ENCODE measurements at places on chromosomes 1 and 21. TPM values are rescaled to one million over a fixed set of nuclear protein-coding genes. Genes with fewer than 3 reads are reported as not detected.

DNA sequence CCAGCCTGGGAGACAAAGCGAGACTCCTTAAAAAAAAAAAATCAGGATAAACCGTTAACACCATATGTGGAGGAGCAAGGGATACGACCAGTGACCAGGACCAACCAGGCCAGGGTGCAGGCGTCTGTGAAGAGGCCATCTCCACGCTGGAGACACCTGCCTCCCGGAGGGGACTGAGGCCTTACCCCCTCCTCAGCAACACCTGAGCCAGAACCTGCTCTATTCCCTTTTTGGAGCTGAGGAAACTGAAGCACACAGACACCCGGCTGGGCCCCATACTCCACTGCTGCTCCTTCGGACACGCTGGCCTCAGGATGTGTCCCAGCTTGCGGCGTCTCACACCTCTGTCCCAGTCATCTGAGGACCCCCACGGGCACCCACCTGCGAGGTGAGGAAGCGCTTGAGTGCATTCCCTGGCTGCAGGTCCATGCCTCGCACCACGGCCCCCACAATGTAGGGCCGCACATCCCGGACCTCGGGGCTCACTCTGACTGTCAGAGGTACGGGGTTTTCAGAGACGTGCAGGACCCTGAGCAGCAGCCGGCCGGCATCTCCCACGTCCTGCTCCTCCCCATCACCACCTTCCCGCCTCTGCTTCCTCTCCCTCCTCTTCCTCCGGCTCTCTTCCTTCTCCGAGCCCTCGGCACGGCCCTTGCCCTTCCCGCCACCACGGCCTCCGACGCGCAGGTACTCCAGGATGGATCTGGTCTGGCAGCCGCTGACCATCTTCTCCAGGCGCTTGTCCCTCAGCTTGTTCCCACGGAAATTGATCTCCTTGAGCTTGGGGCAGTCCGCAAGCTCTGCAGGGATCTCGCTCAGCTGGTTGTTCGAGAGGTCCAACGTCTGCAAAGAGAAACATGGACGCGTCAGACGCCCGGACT lies 9.6 kb downstream of the LRRC47 start:
- no peak for DNase-seq
- peak overlapping the region; percentile 89 for H3K27ac ChIP-seq
- H3K36me3 ChIP-seq, result peaks cover 2% of the 10 kb centered on the region
- peaks cover 18% of the 10 kb centered on the region for H3K4me1 ChIP-seq
- no peaks in the 10 kb centered on the region for H3K27me3 ChIP-seq

DNA sequence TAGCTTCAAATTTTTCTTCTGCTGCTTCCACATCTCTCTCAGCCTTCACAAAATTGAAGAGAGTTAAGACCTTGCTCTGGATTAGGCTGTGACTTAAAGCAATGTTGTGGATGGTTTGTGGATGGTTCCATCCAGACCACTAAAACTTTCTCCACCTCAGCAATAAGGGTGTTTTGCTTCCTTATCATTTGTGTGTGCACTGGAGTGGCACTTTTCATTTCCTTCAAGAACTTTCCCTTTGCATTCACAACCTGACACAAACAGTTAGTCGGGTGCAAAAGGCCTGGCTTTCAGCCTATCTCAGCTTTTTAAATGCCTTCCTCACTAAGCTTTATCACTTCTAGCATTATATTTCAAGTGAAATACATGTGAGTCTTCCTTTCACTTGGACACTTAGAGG lies 30.3 kb downstream of the DENND1B start:
- DNase-seq, result no peak
- H3K4me1 ChIP-seq, result peaks cover 37% of the 10 kb centered on the region
- no peak overlapping the region for H3K4me3 ChIP-seq

GRCh38 chr1:53369034-53369750 lies 41.3 kb upstream of the LRP8 start:
- H3K4me3 ChIP-seq, result peak overlapping the region; percentile 59
- no peaks in the 10 kb centered on the region for H3K27me3 ChIP-seq
- H3K4me1 ChIP-seq, result peaks cover 17% of the 10 kb centered on the region
- H3K36me3 ChIP-seq, result no peaks in the 10 kb centered on the region

SRSF11 gene
- 325 TPM for total RNA-seq

DNA sequence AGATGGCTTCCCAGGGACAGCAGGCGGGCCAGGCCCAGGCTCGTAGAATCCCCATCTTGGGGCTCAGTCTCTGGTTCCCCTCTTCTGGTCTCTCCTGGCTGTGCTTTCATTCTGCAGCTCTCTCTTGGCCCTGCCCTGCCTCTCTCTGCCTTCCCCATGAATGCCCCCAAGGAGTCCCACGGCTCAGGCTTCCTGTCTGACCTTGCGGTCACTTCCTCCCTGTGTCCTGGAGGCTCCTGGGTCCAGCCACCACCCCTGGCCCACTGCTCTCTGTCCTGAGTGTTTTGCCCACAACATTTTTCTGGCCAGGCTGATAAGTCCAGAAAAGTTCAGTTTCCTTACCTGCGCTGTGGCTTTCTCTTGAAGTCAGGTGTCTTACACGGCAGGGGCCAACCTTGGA lies 29.1 kb downstream of the PIGP start:
- DNase-seq, result no peak
- H3K27ac ChIP-seq, result no peak overlapping the region
- H3K36me3 ChIP-seq, result no peaks in the 10 kb centered on the region
- no peak overlapping the region for H3K4me3 ChIP-seq
- peaks cover 10% of the 10 kb centered on the region for H3K4me1 ChIP-seq

PLA2G2C gene
- not detected for total RNA-seq

RAVER2 gene
- total RNA-seq, result 1.6 TPM

KIFAP3 gene
- 21.9 TPM for total RNA-seq

DNA sequence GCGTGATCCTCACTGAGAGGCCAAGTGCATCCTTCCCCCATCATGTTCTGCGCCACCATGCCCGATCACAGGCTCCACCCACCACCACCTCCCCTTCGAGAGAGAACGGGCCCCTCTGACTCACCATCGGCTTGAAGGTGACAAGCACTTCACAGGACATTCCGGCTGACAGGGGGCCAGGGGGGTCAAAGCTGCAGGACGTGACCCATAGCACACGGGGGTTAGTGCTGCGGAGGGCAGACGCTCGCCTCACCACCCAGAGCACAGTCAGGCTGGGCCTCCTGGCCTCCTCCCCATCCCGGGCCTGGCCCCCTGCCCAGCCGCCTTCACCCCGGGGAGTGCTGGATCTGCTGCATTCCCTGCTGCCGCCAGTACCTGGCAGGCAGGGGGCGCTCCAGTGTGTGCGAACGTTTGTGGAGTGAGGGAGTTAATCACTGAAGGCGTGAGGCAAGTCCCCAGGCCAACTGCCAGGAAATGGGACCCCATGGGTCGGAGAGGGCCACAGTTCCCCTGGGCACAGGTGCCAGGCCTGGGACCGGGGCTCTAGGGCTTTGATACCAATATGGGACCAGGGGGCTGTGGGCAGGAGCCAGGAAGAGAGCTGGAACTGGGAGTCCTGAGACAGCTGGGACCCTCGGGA lies 40.9 kb upstream of the TMEM52 start:
- H3K36me3 ChIP-seq, result peaks cover 4% of the 10 kb centered on the region
- peak; percentile 23 for DNase-seq
- H3K4me1 ChIP-seq, result peaks cover 2% of the 10 kb centered on the region
- H3K4me3 ChIP-seq, result no peak overlapping the region
- H3K27me3 ChIP-seq, result peaks cover 45% of the 10 kb centered on the region
- H3K27ac ChIP-seq, result no peak overlapping the region

DNA sequence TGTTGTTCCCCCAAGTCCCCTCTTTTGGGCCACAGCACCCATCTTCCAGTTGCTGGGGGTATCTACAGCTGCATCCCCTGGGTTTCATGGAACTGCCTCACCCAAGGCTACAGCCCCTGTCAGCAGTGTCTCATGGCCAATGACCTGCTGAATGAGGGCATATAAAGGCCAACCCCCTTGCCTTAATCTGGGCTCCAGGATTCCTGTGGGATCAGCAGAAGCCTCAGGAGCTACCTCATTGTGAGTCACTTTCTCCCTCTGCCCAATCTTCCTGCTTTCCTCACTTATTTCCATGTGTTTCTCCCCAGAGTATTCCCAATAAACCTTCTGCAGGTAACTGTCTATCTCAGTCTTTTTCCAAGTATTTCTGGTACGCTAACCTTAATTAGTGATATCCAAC lies 37.3 kb upstream of the SYT14 start:
- H3K4me1 ChIP-seq, result peaks cover under 1% of the 10 kb centered on the region
- no peak overlapping the region for H3K4me3 ChIP-seq
- H3K27ac ChIP-seq, result no peak overlapping the region
- peaks cover 39% of the 10 kb centered on the region for H3K27me3 ChIP-seq
- H3K36me3 ChIP-seq, result peaks cover 3% of the 10 kb centered on the region

- H3K27me3 ChIP-seq, result peaks cover 7% of the 10 kb centered on the region
- H3K36me3 ChIP-seq, result no peaks in the 10 kb centered on the region
- DNase-seq, result no peak
- no peak overlapping the region for H3K27ac ChIP-seq
- H3K4me3 ChIP-seq, result no peak overlapping the region
Observed at GRCh38 chr1:222057162-222057561, 315.3 kb upstream of the DUSP10 start.

DNA sequence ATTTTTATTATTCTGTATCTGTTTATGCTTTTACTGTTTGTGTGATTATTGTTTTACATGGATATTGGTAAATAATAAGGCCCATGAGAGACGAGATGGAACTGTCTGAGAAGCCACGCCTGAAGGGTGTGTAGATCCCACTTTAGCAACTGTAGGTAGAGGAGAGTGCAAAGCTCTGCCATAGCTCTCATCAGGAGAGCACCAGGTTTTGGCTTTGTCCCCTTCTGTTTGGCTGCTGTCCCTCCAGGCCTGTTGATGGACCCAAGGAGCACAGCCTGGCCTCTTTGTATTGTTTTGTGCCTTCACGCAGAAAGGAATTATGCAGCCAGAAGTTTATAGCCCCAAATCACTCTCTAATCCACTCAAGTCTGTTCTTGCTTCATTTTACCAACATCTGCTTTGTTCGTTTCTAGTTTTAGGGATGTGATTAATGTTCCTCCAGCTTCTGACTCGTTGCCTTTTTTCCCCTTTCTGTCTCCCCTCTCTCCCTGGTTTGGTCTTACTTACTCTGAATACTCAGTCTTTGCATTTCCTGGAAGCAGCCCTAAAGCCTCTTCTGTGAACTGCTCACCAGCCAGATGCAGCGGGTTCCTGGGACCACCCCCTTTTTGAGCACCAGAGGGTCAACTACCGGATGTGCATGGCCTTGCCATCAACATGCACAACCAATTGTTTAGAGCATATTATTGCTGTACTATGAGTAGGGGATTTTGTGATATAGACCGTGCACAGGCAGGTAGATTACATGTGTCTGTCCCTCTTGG lies 127.3 kb downstream of the HHAT start:
- no peak overlapping the region for H3K27ac ChIP-seq
- H3K4me3 ChIP-seq, result no peak overlapping the region
- H3K36me3 ChIP-seq, result peaks cover 7% of the 10 kb centered on the region
- no peak for DNase-seq
- no peaks in the 10 kb centered on the region for H3K4me1 ChIP-seq

- no peak overlapping the region for H3K4me3 ChIP-seq
- H3K27ac ChIP-seq, result no peak overlapping the region
- peaks cover 11% of the 10 kb centered on the region for H3K4me1 ChIP-seq
- no peaks in the 10 kb centered on the region for H3K36me3 ChIP-seq
- H3K27me3 ChIP-seq, result peaks cover 20% of the 10 kb centered on the region
- no peak for DNase-seq
Observed at GRCh38 chr1:112772781-112773180, 57.6 kb upstream of the PPM1J start.

DNA sequence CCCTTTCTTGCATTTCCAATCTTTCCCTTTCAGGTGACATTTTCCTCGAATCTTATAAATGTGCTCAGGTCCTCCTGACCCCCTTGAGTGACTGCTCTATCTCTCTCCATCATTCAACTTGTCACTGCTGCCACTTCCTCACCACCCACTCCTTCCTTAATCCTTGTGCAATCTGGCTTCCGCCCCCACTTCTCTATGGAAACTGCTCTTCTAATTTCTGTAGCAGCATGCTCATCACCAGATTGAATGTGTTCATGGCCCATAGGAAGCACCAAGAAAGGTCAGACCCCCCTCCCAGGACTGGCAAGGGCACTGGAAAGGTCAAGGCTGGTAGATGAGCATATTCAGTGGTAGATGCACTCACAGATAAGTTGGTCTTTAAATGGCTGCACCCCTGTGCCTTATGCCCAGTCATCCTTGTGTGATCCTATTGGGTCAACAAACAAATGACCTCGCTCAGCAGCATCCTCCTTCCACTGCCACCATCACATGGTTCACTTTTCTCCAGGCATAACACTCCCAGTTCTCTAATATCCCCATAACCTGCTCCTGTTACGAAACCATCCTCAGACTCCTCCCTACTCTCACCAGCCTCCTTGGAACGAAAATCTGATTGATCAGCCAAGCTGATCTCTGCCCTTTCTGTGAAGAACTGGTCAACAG lies 288.5 kb upstream of the POU3F1 start:
- peaks cover 5% of the 10 kb centered on the region for H3K36me3 ChIP-seq
- no peak for DNase-seq
- no peak overlapping the region for H3K27ac ChIP-seq
- peaks cover 26% of the 10 kb centered on the region for H3K27me3 ChIP-seq

DNA sequence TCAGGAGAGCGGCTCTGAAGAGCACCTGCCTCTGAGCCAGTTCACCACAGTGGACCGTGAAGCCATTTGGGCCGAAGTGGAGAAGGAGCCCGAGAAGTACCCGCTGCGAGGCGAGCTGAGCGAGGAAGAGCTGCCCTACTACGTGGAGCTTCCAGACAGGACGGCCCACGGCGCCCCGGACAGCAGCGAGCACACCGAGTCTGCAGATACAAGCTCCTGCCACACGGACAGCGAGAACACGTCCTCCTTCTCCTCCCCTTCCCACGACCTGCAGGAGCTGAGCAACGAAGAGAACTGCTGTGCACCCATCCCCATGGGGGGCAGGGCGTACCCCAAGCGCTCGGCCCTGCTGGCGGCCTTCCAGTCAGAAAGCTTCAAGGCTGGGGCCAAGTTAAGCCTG lies 74.9 kb upstream of the MORC3 start:
- H3K4me1 ChIP-seq, result peaks cover 5% of the 10 kb centered on the region
- H3K4me3 ChIP-seq, result no peak overlapping the region
- no peak for DNase-seq
- peak overlapping the region; percentile 60 for H3K27ac ChIP-seq
- peaks cover 4% of the 10 kb centered on the region for H3K36me3 ChIP-seq

LRRIQ3 gene
- total RNA-seq, result 0.34 TPM

B3GALT5 gene
- total RNA-seq, result not detected

- H3K27me3 ChIP-seq, result no peaks in the 10 kb centered on the region
- H3K4me1 ChIP-seq, result peaks cover 27% of the 10 kb centered on the region
- H3K4me3 ChIP-seq, result peak overlapping the region; percentile 91
- peak; percentile 48 for DNase-seq
Observed at GRCh38 chr1:89821322-89822108, 683 bp downstream of the LRRC8D start.

ATAD3C gene
- total RNA-seq, result 0.13 TPM

SLC45A3 gene
- total RNA-seq, result 1.7 TPM

S100A2 gene
- total RNA-seq, result not detected

DNA sequence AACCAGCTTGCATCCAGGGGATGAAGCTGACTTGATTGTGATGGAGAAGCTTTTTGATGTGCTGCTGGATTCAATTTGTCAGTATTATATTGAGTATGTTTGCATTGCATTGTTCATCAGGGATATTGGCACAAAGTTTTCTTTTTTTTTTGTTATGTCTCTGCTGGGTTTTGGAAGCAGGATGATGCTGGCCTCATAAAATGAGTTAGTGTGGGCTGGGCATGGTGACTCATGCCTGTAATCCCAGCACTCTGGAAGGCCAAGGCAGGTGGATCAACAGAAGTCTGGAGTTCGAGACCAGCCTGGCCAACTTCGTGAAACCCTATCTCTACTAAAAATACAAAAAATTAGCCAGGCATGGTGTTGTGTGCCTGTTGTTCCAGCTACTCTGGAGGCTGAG lies 8.6 kb downstream of the OR2L3 start:
- H3K4me1 ChIP-seq, result no peaks in the 10 kb centered on the region
- no peaks in the 10 kb centered on the region for H3K36me3 ChIP-seq
- DNase-seq, result no peak
- H3K27ac ChIP-seq, result no peak overlapping the region
- H3K27me3 ChIP-seq, result no peaks in the 10 kb centered on the region
- no peak overlapping the region for H3K4me3 ChIP-seq

FMN2 gene
- not detected for total RNA-seq

Measured in T-helper 17 cell (primary cell).